ENCODE measurements at places on chromosomes 11 and 22. TPM values are rescaled to one million over a fixed set of nuclear protein-coding genes. Genes with fewer than 3 reads are reported as not detected.
A peak's percentile ranks its signal among the peaks of the same experiment; 100 is the strongest.

- peak; percentile 87 for DNase-seq
Observed at GRCh38 chr11:2837096-2837601, 48.4 kb downstream of the CDKN1C start.

DNA sequence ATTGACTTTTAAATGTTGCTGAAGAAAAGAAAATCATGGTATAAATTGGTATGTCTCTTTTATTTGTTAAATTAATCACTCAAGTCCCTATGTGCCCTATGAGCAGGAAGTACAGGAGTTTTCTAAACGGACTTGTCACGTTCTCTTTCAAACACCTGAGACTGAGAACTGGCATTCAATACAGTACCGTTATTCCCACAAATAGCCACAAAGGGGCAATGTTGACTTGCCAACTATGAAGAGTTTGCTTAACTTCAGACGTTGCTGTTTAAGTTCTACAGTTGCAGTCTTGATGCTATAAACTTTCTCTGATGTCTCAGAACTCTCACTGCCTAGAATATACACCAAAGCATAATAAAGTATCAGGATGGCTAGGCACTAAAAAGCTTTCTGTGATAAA is 7.6 kb downstream of the OR56A1 start:
- no peak for DNase-seq

GRCh38 chr11:134508219-134508990 is 96.4 kb upstream of the B3GAT1 start:
- DNase-seq = no peak

- no peak for DNase-seq
Observed at GRCh38 chr22:39703091-39703490, 132.5 kb downstream of the CACNA1I start.

DNA sequence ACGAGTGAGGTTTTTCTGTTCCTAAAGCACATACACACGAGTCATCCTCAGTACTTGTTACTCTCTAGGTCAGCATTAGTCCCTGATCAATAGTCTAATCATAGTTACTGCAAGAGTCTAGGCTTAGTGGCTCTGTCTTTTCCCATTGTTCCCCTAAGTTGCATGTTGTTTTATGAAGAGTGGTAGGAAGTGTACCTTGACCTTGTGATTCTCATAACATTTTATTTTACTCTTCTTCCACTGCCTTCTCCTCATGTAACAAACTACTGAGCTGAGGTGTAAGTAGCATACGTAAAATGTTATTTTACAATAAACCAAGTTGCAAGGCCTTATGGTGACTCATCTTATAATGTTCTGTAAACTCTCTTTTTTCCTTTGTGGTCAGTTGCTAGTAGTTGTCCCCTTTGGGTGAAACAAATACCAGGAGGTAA is 15.0 kb downstream of the METTL15 start:
- DNase-seq = no peak

DNA sequence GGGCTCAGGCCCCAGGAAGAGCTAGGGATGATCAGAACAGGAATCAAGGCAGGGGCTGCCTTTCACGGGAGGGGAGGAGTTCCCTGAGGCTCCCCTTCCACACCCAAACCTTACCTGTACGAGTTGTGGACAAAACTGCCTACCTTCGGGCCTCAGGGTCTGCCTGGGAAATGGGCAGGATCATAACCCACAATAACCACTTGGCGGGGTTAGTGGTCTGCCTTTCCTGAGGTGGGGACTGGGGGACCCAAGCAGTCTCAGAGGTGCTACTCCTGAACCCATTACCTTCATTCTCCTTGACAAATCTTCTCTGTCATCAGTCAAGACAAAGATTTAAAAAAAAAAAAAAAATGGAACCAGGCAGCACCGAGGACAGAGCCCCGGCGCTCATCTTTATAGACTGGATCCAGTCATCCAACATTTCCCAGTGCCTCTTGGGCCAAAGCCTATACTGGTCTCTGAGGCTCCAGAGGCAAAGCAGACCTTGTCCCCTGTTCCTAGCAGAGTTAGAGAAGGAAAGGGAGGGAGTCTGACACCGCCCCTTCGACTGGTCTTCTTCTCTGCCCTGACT is 14.2 kb downstream of the P2RY6 start:
- peak; percentile 11 for DNase-seq

DNA sequence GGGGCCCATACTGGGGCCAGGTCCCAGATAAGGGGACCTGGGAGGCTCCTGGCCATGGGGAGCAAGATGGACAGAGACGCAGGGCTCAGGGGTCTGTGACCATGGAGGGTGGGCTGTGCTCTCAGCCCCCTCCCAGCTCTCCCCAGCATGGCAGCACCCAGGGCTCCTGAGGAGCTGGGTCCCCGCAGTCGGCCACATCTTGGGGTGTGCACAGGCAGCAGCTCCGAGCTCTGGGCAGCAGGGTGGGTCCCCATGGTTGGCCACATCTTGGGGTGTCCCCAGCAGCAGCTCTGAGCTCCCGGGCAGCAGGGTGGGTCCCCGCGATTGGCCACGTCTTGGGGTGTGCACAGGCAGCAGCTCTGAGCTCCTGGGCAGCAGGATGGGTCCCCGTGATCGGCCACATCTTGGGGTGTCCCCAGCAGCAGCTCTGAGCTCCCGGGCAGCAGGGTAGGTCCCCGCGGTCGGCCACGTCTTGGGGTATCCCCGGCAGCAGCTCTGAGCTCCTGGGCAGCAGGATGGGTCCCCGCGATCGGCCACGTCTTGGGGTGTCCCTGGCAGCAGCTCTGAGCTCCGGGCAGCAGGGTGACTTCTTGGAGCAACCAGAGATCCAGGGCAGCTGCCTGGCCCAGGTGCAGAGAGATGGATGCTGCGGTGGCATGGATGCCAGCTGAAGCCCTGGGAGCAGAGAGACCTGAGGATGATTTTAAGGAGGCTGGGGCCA is 18.3 kb upstream of the MUC5B start:
- peak; percentile 23 for DNase-seq

DNA sequence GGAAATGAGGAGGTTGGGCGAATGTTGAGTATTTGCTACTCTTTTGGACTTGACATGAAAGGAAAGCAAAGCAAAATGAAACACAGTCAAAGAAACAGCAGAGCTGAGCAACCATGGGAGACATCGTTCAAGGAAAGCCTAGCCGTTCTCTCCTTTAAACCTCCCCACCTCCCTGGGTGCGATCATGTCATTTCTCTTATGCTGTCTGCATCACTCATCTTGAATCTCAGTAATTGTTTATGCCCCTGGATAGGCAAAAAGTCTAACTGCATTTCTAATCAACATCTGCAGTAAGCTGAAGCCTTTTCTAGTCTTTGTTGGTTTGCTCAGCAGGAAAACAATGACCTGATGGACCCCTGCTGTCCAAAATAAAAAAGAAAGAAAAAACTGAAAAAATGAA is 107.0 kb downstream of the MSANTD4 start:
- DNase-seq = no peak

DNA sequence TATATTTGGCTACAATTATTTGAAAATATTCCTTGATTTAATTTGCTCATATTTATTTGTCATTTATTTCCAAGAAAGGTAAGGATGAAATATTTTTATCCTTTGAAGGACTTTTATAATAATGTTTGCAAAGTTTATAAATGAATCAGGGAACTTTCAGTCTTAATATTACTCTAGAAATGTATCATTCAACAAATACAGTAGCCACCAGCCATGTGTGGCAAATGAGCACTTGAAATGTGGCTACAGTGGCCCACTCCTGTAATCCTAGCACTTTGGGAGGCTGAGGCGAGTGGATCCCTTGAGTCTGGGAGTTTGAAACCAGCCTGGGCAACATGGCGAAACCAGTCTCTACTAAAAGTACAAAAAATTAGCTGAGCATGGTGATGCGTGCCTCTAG is 20.3 kb upstream of the PHF21A start:
- no peak for DNase-seq

DNA sequence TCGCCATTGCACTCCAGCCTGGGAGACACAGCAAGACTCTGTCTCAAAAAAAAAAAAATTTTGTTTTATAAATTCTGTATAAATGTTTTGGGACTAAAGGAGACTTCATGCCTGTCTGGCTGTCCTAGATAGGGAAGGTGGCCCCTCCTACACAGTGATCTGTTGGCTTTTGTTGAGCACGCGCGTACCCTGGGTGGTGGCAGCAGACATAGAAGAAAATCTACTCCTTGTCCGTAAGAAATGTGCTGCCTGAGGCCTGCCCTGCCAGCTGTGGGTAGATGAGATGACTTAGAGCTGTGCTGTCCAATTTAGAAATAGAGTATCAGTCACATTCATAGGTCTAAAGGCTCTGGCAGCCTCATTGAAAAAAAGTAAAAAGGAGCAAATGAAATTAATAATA is 37.0 kb downstream of the AP2A2 start:
- DNase-seq = no peak

DNA sequence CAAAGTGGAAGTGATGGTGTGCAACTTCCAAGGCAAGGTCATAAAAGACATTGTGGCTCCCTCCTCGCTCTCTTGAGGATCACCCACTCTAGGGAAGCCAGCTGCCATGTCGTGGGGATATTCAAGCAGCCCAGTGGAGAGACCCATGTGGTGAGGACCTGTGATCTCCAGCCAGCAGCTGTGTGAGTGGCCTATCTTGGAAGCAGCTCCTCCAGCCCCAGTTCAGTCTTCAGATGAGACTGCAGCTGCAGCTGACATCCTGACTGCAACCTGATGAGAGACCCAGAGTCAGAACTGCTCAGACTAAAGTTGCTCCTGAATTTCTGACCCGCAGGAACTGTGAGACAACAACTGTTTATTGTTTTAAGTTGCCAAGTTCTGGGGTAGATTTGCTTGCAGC is 86.4 kb upstream of the GRK3 start:
- no peak for DNase-seq

GRCh38 chr11:86197448-86197847 is 47.1 kb upstream of the EED start:
- no peak for DNase-seq

DNA sequence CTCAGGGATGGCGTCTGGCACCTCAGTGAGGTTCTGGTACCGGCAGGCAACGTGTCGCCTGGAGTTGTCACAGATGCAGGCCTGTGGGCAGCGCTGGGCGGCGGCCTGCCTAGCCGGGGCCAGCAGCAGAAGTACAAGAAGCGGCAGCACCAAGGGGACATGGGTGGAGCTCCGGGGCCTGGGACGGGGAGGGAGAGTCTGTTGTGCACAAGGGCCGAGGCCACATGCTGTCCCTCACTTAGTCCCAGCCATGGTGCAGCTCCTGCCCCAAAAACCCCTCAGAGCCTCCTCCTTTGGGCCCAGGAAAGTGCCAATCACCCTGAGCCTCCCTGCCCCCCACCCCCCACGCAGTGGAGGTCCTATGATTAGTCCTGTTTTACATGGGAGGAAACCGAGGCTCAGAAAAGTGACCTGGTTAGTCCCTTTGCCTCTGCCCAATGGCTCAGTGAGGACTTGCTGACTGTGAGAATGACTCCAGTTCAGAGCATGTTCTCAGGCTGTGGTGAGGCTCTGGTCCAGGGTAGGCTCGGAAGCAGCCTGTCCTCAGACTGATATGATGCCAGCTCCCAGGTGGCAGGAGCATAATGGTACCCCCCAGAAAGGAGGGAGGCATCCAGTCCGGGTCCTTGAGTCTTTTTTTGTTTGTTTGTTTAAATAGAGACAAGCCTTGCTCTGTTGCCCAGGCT is 1.1 kb downstream of the CHADL start:
- no peak for DNase-seq

- no peak for DNase-seq
Observed at GRCh38 chr11:32317643-32318042, 117.7 kb downstream of the WT1 start.

GRCh38 chr22:48699511-48699910 is 1128.2 kb downstream of the BRD1 start:
- no peak for DNase-seq

- DNase-seq = peak; percentile 73
Observed at GRCh38 chr22:46289244-46289891, 7.3 kb upstream of the GTSE1 start.

GRCh38 chr22:18056807-18057474 is 20.8 kb upstream of the PEX26 start:
- DNase-seq = no peak

DNA sequence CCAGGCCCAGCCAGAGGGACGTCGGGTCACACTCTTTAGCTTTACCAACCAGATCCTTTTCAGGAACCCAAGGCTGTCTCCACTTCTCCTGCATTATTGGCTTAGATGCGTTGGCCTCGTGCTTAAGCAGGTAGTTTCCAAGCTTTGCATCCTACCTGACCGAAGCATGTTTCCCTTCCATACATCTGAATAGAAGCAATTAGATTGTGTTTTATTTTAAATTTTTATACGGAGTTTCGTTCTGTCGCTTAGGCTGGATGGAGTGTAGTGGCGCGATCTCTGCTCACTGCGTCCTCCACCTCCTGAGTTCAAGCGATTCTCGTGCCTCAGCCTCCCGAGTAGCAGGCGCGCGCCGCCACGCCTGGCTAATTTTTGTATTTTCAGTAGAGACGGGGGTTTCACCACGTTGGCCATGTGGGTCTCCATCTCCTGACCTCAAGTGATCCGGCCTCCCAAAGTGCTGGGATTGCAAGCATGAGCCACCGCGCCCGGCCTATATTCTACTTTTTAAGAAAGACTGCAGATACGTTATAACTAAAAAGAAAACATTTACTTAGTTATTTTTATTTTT is 677 bp downstream of the DYNC2H1 start:
- peak; percentile 42 for DNase-seq

GRCh38 chr11:121483805-121484480 is 31.2 kb upstream of the SORL1-AS1 start:
- DNase-seq = no peak

- DNase-seq = no peak
Observed at GRCh38 chr11:30310623-30311022, 12.3 kb upstream of the ARL14EP start.

- DNase-seq = no peak
Observed at GRCh38 chr11:13366266-13367026, 88.9 kb downstream of the BMAL1 start.

- peak; percentile 76 for DNase-seq
Observed at GRCh38 chr11:2930704-2931419, 1.6 kb upstream of the PHLDA2 start.

DNA sequence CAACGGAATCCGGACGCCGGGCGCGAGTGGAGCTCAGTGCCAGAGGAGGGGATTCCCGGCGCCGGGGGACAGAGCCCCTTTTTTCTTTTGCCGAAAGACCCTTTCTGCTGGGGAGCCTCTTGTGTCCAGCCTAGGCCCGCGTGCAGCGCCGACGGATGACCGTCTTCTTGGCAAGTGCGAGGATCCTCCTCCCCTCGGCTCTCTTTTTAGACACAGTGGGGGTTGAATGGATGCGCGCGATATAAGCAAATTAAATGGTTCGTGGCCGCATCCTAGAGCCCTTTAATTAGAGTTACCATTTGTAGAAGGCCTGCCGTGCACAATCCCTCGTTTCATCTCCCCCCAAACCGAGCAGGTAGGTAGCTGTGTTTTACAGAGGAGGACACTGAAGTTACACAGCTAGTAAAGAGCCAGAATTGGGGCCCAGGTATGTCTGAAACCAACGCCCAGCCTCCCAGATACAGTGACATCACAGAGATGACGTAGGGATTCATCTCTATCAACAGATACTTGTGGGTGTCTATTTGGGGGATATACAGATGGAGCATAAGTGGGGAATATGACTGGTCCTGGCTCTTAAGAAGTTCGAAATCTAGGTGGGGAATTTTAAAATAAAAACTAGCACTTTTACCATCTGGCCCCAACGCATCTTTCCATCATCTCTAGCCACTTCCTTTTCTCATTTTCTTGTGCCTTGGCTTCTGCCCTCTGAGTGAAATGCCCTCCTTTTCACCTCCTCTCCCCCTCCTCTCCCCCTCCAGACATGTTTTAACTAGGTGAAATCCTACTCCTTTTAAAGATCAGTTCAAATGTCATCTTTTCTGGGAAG is 875 bp downstream of the TCP11L1 start:
- DNase-seq = no peak

The STK33 gene
- total RNA-seq = 3.8 TPM

The CLCF1 gene
- 12.0 TPM for total RNA-seq

The MYRF gene
- 0.23 TPM for total RNA-seq

The PANX3 gene
- not detected for total RNA-seq

The OR5P2 gene
- total RNA-seq = not detected

The CARD16 gene
- total RNA-seq = 11.8 TPM

The CEND1 gene
- total RNA-seq = not detected

The TSSK2 gene
- not detected for total RNA-seq
